Adrenal gland (tissue), 19 donors: ENCODE measurements at places on chromosomes 11 and 22.

- DNase-seq: peak; percentile 60
These were observed 6.9 kb upstream of the PSMC3 start for GRCh38 chr11:47433157-47433556.

DNA sequence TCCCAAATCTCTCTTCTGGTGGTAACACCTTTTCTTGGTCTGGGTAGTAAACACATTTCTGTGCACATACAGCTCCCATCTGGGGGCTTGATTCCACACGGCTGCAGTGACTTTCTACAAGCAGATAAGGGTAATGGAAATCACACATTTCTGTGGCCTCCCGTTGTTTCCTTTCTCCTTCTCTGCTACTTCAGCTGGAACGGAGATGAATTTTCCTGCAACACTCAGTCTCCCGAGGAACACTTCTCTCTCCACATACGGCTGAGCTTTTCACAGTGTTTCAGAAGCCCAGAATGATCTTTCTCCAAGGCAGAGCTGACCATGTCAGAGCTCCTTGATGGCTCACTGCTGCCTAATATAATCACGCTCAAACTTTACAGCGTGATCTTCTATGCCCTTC is 364.3 kb upstream of the NARS2 start:
- DNase-seq: no peak

DNA sequence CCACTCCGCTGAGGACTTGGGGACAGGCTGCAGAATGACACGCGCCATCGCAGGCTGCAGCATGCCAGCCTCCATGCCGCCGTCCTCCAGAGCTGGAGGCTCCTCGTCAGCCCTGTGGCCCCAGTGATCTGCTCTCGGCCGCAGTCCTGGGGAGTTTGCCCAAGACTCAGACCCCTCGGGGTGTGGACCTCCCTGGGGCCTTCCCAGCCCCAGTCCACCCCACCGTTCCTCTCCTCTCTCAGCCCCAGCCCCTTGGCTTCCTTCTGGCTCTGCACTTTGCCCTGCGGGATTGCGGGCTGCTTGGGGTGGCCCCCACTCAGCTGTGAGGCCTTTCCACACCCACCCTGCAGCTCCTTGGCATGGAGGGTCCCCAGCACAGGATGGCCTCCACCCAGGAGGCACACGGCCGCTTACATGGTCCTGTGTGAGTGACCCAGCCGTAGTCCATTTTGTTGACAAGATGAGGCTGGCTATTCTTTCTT is 414.9 kb downstream of the TBC1D22A start:
- DNase-seq: no peak

DNA sequence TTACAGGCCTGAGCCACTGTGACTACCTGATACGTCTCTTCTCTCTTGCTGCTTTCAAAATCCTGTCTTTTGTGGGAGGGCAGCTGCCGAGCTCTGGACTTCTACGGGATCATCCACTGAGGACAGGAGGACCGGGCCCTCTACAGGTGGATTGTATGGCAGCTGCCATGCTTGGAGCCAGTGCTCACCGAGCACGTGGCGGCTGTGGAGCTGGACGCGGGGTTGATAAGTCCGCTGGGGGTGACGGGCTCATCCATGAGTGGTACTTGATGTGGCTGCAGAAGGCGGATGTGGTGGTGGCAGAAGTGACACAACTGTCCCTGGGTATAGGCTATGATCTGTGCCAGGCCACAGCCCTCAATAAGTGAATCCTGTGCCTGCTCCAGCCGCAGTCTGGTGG is 1.8 kb upstream of the CYP2D6 start:
- DNase-seq: no peak

GRCh38 chr11:117479372-117479771 is 151.7 kb downstream of the CEP164 start:
- DNase-seq: no peak

DNA sequence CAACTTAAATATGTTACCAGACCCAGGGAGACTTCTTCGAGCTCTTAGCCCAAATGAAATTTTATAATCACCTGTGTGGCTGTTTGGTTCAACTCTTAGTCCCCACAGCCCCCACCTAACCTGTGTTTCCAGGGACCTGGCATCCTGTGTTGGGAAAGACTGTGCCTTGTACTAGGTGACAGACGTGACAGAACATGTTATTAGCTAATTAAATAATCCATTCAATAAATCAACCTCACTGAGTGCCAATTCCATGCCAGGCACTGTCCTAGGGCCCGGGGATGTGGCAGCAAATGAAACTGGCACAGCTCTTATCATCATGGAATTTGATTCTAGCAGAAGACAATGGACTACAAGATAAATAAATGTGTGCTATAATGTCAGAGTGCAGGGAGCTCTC is 431.9 kb downstream of the MIAT start:
- DNase-seq: no peak

DNA sequence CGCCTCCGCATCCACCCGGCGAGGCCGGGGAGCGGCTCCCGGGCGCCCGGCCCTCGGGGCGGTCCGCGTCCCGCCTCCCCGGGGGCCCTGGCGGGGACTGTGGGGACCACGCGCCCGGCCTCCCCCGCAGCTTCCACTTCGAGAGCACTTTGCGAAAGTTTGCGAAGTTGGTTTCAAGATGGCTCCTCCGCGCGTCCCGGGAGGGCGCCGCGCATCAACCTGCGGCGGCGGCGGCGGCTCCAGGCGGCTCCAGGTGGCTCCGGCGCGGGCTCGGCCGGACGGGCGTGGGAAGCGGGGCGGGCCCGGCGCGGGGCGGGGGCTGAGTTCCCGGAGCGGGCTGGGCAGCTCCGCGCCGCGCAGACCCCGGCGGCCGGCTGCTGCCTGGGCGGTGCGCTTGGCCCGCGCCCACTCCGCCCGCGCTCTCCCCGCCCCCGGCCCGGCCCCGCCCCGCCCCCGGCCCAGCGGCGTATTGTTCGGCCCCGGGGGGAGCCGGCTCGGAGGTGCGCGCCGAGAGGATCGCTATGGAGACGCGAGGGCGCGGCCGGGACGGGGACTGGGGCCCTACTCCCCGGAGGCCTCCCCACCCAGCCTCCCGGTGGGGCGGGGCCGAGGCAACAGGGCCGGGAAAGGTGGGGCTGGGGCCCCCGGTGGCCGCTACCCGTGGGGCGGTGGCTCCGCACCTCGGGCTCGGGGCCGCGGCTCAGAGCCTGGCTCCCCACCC is at the start of gene CELSR1:
Gene CELSR1 (minus strand): TSS at position 396 of the 721 bp plus-strand sequence. CDS start 450 bp downstream, outside the sequence.
- no peak for DNase-seq

DNA sequence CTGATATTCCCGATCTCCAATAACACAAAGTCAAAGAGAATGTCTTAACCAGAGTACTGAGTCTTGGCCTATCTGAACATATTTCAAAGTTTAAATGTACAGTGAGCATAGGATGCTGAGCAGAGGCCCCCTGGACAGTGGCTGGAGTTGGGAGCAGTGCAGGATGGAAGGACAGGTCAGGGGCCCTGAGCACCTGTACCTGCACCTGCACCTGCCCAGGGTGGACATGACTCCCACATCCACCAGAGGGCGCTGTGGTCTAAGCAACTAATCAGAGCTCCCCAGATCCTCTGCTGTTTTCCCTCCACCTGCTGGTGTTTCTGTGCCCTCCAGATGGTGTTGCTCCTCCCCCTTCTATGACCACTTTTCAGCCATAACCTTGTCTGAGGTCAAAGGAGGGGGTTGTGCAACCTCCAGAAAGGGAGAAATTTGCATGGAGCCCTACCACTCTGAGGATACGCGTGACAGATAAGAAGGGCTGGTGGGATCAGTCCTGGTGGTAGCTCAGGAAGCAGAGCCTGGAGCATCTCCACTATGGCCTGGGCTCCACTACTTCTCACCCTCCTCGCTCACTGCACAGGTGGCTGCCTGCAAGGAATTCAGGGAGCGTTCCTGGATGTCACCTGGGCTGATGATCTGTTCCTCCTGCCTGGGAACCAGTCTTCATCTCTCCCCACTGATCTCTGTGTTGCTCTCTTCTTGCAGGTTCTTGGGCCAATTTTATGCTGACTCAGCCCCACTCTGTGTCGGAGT is 49.1 kb upstream of the VPREB1 start:
- DNase-seq: peak; percentile 71

DNA sequence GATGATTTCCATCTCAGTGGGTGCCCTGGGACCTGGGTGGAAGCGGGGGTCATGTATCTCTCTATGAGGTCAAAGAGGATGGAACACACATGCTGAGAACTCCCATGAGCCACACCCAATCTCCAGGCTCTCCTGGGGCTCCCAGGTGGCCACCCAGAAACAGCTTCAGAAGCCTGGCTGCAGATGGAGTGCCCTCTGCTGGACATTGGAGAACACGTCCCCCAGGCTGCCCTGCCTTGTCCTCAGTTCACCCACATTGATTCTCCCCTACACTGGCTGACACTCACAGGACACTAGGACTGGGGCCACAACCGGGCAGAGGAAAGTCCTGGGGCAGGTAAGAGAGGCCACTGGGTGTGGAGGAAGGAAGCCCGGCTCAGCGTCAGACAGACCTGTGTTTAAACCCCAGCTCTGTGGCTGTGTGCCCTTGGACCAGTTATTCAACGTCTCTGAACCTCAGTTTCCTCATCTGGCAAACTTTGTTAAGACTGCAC is 4.5 kb upstream of the NOL12 start:
- peak; percentile 86 for DNase-seq

DNA sequence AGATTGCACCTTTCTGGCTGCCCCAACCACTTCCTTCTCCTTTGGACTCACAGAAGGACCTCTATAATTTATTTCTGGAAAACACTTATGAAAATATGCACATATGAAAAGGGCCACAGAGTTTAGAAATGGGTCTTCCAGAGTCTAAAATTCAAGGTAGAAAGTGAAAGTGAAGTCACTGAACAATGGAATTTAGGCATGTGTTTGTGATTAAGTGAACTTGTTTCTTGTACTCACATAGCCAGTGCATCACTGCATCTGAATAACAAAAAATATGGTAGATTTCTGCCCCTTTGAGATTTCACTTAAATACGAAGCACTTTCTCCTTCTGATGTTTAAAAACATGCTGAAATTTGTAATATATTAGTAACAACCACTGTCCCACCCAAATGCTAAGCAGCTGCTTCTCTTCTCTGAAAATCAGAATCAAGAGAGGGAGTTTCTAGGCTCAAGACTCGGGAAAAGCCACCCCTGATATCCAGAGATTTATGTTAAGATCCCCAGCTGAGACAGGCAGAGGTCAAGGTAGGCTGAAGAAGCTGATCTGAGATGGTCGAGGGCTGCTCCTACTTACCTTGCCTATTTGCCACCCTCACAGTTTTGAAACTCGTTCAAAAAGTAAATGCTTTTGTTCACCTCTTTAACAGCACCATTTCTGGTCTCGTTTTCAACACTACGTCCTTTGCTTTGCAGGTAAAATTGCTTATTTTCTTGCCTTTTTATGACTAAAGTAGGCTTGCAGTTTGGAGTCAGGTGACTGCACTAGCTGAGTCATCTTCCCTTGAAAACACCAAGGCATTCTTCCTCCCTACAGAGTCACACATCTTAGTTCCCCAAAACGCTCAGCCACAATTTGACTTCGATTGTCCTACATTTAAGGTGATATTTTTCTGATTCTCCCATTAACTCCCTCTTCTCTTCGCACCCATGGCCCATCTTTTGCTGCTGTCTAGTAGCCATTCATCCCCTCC is at the start of gene XKR3:
Gene XKR3 (minus strand): TSS at position 696 of the 972 bp plus-strand sequence. CDS start 17,338 bp downstream, outside the sequence.
- DNase-seq: no peak

GRCh38 chr11:102794382-102794781 is 3.6 kb downstream of the MMP1 start:
- DNase-seq: no peak

DNA sequence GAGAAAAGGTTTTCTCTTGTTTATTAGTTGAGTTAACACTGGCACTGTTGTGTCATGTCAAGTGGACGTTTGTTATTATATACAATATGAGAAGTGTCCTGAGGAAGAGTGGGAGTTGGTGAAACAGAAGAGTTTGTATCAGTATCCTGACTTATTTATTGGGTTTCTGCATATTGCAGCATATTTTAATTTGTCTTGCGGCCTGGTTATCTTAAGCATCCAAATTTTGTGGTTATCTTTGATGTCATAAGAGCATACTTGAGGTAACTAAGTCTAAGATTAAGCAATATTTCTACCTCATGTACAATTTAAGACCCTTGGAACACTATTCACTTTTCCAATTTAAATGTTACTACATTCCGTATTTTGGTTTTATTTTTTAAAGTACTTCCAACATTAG is 103.5 kb downstream of the DDX10 start:
- no peak for DNase-seq

- DNase-seq: no peak
These were observed 245.0 kb upstream of the POU2AF2 start for GRCh38 chr11:111000400-111001080.

DNA sequence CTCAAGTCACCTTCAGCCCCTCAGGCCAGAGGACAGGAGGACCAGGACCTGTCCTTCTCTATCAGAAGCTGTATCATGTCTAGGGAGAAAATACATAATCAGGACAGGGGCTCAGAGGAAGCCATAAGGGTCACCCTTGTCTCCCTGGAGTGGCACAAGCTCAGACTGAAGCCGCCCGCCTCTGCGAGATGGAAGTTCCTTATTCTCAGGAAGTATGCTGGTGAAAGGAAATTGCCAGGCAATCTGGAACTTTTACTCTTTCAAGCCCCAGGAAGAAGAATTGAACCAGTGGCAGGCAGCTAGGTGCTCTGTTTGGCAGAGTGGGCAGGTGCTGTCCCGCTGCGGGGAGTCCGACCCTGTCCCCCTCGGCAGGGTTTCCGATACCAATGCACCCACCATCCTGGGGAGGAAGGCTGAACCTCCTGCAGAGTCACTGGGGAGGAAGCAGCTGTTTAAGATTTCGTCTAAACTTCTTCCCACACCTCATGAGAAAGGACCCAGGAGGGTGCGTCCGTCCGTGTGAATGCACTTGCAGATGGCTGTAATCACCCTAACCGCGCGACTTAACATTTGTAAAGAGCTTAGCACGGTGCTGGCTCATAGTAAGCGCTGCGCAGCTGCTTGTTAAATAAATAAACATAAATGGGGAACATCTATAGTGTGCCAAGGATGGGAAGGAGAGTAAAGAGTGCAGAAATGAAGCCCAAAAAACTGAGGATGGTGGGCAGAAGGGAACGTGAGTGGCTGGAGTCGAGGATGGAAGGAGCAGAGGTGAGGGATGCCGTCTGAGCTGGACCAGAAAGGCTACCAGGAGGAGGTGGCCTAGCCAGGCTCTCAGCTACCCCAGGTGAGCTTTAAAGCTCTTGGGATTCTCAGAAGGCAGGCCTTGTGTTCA is 5.0 kb upstream of the ANO1 start:
- DNase-seq: no peak

GRCh38 chr11:82892611-82893169 is 7.5 kb downstream of the PRCP start:
- DNase-seq: no peak

- no peak for DNase-seq
These were observed 125.0 kb downstream of the ABTB2 start for GRCh38 chr11:34232807-34233206.

GRCh38 chr11:83728281-83728680 is 442.1 kb upstream of the CCDC90B start:
- no peak for DNase-seq

- peak; percentile 37 for DNase-seq
These were observed 1104.8 kb downstream of the DLG2 start for GRCh38 chr11:84522331-84522730.

DNA sequence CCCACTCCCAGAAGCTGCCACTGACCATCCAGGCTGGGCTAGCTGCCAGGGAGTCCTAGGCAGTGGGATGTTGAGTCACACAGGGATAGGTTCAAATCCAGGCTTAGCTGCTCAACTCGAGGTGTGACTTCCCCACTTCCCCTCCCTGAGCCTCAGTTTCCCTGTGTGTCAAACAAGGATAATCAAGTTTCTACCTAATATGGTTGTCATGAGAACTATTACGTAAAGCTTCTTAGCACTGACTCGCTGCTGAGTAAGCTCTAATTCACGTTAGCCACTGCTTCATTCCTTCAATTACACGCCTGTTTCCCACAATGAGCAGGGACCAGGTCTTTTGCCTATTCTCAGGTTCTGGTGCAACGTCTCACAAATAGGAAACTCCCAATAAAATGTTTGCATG is 67.7 kb downstream of the SEZ6L start:
- DNase-seq: no peak
